ENCODE measurements at places on chromosomes 5 and 9. TPM values are rescaled to one million over a fixed set of nuclear protein-coding genes. Genes with fewer than 3 reads are reported as not detected.
A peak's percentile ranks its signal among the peaks of the same experiment; 100 is the strongest.

The ZNF367 gene
- total RNA-seq = 1.6 TPM

DNA sequence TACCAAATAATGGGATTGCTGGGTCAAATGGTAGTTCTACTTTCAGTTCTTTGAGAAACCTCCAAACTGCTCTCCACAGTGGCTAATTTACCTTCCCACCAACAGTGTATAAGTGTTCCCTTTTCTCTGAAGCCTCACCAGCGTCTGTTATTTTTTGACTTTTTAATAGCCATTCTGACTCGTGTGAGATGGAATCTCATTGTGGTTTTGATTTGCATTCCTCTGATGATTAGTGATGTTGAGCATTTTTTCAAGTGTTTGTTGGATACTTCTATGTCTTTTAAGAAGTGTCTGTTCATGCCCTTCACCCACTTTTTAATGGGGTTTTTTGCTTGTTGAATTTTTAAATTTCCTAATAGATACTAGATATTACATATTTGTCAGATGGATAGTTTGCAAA lies 28.4 kb upstream of the SUSD1 start:
- DNase-seq = no peak

GRCh38 chr9:21081999-21082398 lies 4.3 kb upstream of the IFNB1 start:
- no peak for DNase-seq

DNA sequence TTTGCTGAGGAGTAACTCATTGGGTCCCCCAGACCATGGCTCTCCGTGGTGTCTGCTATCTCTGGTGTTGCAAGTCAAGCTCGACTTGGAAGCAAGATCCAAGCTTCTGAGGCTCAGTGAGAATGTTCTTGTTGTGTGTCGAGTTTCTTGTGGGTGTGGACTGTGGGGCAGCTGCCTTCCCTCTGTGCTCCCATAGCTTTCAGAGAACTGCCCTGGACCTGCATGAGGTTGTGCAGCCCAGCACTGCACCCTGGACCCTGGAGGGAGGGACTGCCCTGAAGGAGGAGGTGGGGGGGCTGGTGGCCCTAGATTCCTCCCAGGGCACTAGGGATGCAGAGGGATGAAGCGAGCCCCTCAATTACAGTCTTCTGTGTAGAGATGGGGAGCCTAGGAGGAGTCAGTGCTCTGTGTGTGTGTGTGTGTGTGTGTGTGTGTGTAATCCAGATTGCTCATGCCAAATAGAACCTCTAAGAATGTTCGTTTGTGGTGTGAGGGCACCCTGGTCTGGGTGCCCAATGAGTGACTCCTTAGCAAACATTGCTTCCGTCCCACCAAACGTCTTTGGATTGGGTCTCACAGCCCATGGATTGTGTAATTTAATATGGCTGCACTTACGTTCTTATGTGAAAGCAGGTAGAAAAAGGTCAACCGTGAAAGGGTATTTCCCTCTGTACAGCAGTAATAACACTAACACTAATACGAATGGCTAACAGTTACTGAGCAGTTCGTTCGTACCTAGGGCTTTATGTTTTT lies 143.3 kb upstream of the LMX1B start:
- peak; percentile 40 for DNase-seq

GRCh38 chr5:74020503-74020902 lies 394.5 kb downstream of the ARHGEF28 start:
- no peak for DNase-seq

GRCh38 chr9:114156657-114157421 lies 1.5 kb downstream of the COL27A1 start:
- DNase-seq = peak; percentile 80
